Activated CD4-positive, alpha-beta T cell treated with anti-CD3 and anti-CD28 coated beads, Interleukin-2, amount 50 U/mL, for 16 hours (primary cell): ENCODE measurements at places on chromosomes 2 and 18.

DNA sequence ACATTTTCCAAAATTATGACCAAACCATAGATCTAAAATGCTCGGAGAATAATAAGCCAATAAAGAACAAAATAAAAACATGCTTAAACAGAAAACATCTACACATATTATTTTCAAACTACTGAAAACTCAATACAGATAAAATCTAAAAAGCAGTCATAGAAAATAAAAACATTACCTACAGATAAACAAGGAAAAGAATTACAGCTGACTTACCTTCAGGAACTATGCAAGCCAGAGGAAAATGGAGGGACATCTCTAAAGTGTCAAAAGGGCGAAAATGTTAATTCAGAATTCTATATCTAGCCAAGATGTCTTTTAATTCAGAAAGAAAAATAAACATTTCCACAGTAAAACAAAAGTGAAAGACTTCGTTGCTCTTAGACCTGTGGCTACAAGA is 112.9 kb upstream of the GYPC start:
- no peak for DNase-seq

GRCh38 chr18:5964596-5964995 is 69.3 kb upstream of the TMEM200C start:
- no peak for DNase-seq

DNA sequence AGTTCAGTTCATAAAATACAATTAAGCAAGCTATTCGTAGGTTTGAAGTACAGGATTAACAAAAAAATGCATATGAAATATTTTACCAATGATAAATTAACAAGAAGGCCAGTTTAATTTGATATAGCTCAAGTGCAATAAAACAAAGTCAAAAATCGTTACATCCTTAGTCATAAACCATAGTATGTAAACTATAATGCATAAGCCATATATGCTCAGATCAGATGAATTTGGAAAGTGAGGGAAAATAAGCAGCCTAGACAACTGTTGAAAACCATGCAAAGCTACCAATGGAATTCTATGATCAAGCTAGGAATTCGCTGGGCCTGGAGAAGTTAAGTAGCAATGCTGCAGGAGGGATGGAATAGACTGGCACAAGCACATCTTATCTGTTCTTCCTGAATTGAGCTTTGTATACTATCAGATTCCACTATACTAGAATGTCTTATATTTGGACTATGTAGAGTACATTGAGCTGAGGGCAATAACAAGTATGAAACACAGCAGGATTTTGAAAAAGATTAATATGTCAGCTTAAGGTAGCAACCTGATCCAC is 682.0 kb downstream of the IRS1 start:
- no peak for DNase-seq

DNA sequence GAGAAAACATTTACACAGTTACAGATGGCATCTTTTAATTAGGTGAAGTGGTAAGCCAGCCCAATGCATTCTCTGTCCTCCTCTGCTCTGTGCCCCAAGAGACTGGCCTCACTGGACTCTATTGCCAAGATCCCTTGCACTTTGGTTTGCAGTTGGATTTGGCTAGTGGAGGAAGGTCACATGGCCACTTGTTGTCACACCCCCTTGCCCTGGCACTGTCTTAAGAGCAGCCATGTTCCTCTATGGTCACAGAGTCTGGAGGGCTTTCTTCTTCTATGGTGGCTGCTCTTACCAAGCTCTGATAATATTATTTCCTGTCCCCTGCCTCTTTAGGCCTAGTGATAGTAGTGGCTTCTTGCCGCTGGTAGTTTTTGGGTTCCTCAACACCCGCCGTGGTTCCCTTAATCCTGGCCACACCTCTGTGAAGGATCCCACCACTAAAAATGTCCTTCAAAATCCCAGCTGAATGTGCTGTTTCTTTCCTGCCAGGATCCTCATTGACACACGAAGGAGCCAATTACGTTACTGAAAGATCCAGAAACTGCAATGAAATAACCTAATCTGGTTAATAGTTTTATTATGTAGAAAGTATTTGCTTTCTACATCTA is 111.1 kb downstream of the CDC42EP3 start:
- DNase-seq, result no peak

DNA sequence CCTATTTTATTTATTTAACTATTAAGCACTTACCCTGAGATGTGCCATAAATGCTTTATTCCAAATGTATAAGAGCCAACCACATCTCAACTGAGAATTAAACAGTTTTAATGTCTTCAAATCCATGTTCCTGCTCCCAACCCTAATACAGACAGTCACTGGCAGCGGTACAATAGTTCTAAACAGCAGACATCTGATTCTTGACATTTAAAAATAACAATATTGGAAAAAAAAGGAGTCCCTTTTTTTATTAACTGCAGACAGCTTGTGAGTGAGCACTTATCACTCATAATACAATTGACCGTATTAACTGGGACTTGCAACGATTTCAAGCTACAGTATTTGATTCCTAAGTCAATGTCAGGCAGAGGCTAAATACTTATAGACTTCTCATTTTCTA is 424.6 kb downstream of the TGIF1 start:
- DNase-seq, result no peak
